Epithelial cell of alveolus of lung (primary cell): ENCODE measurements at places on chromosomes 3 and 15. TPM values are rescaled to one million over a fixed set of nuclear protein-coding genes. Genes with fewer than 3 reads are reported as not detected.

The CASR gene
- not detected in 2 replicates for total RNA-seq

The LPCAT4 gene
- total RNA-seq, result 8.7 and 8.8 TPM in 2 replicates

The NMNAT3 gene
- total RNA-seq, result 0.32 and 0.39 TPM in 2 replicates

The CFAP91 gene
- total RNA-seq, result 0.32 and 1.4 TPM in 2 replicates

The CRYGS gene
- total RNA-seq, result 0.88 and 1.0 TPM in 2 replicates

The ALDH1A2 gene
- 2.7 and 12.5 TPM in 2 replicates for total RNA-seq

The CCDC13 gene
- total RNA-seq, result 1.8 and 2.2 TPM in 2 replicates

The LARP6 gene
- total RNA-seq, result 40.0 and 69.3 TPM in 2 replicates

The NIPA2 gene
- total RNA-seq, result 52.1 and 58.8 TPM in 2 replicates

The ACTRT3 gene
- 3.7 and 3.9 TPM in 2 replicates for total RNA-seq

The CAND2 gene
- total RNA-seq, result 5.0 and 5.7 TPM in 2 replicates

The C3orf22 gene
- total RNA-seq, result not detected in 2 replicates

The SERPINI1 gene
- total RNA-seq, result 0.56 and 1.6 TPM in 2 replicates

The XCR1 gene
- total RNA-seq, result not detected in 2 replicates

The C2CD4B gene
- total RNA-seq, result 0.13 and 4.1 TPM in 2 replicates

The ZKSCAN7 gene
- 5.0 and 7.1 TPM in 2 replicates for total RNA-seq
